ENCODE measurements at places on chromosomes 1 and 21. TPM values are rescaled to one million over a fixed set of nuclear protein-coding genes. Genes with fewer than 3 reads are reported as not detected.

The FAM78B gene
- polyA plus RNA-seq: 0.16 TPM

DNA sequence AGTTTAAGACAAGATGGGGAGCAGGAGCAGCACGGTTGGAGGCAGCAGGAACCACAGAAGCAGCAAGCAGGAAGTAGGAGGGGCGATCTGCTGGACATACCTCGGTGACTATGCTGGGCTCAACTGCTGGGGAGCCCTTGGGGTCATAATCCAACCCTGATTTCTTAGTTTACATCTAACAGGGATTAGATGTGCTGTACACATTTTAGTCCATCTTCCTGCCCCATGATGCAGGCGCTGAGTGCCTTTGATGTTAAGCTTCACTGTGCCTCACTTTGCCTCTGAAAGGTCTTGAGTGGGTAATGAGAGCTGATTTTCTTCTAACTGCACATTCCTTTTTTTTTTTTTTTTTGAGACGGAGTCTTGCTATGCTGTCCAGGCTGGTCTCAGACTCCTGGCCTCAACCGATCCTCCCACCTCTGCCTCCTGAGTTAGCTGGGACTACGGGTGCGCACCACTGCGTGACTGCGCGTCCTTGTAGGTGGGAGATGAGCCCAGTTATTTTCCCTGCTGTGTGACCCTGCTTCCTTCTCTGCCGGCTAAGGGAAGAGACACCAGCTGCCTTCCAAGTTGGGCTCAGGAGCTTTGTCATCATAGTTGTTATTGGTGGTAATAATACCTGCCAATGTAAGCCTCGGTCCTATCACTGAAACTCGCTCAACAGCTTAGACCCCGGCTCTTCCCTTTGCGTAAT is 1.1 kb upstream of the RCAN3 start:
- DNase-seq: no peak

DNA sequence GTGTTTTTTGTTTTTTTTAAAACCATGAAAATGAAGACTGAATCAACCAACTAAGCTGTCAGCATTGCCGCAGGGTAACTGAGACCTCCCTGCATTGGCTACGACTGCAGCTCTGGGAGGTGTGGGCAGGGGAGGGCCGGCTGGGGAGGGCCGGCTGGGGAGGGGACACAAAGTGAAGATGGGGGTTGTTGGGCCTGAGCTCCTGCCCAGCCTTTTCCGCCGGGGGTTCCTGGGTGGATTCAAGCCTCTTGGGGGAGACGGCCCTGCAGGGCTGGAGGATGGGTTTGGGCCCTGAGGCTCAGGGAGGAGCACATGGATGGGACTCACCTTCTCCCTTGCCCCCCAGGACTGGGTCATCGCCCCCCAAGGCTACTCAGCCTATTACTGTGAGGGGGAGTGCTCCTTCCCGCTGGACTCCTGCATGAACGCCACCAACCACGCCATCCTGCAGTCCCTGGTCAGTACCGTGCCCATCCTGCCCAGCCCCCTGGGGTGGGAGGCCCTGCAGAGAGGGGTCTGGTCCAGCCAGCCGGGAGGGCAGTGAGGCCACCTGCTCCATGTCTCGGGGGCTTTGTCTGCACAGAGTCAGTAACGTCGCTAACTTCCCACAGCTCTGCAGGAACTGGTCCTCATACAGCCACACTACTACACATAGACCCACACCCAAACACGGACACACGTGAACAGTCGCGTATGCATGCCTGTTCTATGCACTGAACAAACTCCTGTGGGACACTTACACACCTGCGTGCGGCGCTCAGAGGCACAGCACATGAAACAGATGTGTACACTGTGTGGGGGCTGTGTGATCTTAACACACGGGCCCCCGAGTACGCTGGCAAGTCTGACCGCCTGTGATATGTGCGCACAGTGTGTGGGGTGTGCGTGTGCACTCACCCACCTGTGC is 31.5 kb downstream of the BMP8A start:
- no peak for DNase-seq

GRCh38 chr1:4935807-4936206 is 281.4 kb downstream of the AJAP1 start:
- no peak for DNase-seq

DNA sequence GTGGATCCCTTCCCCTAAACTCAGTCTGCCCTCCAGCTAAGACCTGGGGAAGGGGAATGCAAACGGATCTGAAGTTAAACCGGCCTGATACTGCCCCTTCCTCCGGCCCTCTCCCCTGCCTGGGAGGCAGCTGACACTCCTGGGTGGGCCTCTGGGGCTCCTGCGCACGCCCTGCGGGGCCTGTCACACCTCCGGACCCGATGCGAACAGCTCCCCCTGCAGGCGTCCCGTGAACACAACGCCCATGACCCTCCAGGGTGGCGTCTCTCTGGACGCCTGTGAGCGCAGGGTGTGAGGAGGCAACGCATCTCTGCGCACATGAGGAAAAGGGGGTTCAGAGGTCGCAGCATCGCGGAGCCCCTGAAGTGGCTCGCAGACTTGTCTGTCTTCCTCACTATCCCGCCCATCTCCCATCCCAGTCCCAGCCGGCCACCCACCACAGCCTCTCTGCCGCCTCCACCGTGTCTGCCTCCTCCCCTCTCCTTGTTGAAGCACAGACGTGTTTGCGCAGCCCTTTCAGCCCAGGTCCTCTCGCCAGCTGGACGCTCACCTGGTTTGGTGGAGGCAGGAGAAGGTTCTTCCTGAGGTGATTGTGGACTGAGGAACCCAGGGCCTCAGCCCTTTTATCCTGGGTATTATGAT is 421 bp upstream of the LCE3A start:
- DNase-seq: no peak

GRCh38 chr1:90922996-90923395 is 98.8 kb downstream of the ZNF644 start:
- DNase-seq: no peak

GRCh38 chr1:100799548-100799947 is 80.0 kb downstream of the VCAM1 start:
- DNase-seq: no peak

- DNase-seq: no peak
Measured at GRCh38 chr1:2566101-2567045, 10.2 kb downstream of the TNFRSF14 start.

- no peak for DNase-seq
Measured at GRCh38 chr1:70847013-70847412, 200.6 kb downstream of the PTGER3 start.

GRCh38 chr1:19076841-19077616 is 120.6 kb upstream of the IFFO2 start:
- DNase-seq: no peak

- DNase-seq: peak; percentile 67
Measured at GRCh38 chr1:63662056-63662836, 69.0 kb downstream of the PGM1 start.

All from IMR-90 (cell line).